ENCODE measurements at places on chromosomes 11 and 22.

GRCh38 chr11:45945397-45945999 lies 23.0 kb downstream of the LARGE2 start:
- no peak for DNase-seq

- no peak for DNase-seq
Observed at GRCh38 chr22:43550672-43551071, 138.9 kb downstream of the MPPED1 start.

DNA sequence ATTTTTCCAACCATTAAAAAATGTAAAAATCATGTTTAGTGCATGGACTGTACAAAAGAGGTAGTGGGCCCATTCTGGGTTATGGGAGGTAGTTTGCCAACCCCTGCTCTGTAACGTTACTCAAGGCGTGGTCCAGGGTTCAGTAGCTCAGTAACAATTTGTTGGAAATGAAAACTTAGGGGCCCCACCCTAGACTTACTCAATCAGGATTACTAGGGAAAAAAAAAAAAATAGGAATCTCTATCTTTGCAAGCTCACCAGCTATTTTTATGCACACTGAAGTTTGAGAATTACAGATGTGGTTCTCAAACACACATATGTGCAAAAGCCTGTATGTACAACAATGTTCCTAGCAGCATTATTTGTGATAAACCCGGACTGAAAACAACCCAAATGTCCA lies 17.3 kb upstream of the LMO2 start:
- no peak for DNase-seq

GRCh38 chr22:30636226-30637077 lies 871 bp downstream of the SLC35E4 start:
- no peak for DNase-seq

GRCh38 chr22:45102896-45103420 lies 60.8 kb upstream of the NUP50 start:
- DNase-seq: no peak

GRCh38 chr11:10358696-10359095 lies 53.8 kb downstream of the ADM start:
- DNase-seq: no peak

DNA sequence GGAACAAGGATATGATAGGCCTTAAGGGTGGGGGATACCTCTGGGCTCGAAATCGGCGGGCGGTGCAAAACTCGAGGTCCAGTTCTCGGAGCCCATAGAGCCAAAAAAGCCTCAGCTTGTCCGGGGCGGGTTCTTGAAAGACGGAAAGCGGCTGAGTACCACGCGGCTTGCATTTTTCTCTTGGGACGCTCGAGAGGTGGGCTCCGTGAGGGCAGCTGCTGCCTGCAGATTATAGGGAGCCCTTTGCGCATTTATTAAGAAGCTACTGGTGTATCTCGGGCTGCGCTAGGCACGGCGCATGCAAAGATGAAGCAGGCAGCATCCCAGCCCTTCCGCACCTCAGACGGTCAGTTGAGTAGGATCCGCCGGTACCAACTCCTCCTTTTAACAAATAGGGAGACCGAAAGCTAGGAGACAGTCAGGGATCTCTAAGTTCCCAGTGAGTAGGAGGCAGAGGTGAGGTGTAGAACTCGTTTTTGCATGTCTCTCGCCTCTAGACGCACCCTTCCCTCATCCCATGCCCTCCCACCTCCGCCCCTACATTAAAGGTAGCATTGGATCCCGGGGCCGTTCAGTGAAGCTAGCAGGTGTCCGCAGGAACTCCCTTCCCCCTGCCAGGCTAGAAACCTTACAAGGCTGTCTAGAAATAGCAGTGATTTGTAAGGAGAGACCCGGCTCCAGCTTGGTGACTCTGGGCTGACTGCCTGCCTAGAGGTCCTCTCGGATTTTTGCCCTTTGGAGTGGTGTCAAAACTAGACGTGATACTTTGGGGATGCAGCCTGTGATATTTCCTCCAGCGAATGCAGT lies 768 bp downstream of the LDHA start:
- no peak for DNase-seq

GRCh38 chr11:19817870-19818269 lies 105.2 kb downstream of the NAV2 start:
- no peak for DNase-seq

- DNase-seq: no peak
Observed at GRCh38 chr11:66006891-66007176, 4.5 kb downstream of the BANF1 start.

DNA sequence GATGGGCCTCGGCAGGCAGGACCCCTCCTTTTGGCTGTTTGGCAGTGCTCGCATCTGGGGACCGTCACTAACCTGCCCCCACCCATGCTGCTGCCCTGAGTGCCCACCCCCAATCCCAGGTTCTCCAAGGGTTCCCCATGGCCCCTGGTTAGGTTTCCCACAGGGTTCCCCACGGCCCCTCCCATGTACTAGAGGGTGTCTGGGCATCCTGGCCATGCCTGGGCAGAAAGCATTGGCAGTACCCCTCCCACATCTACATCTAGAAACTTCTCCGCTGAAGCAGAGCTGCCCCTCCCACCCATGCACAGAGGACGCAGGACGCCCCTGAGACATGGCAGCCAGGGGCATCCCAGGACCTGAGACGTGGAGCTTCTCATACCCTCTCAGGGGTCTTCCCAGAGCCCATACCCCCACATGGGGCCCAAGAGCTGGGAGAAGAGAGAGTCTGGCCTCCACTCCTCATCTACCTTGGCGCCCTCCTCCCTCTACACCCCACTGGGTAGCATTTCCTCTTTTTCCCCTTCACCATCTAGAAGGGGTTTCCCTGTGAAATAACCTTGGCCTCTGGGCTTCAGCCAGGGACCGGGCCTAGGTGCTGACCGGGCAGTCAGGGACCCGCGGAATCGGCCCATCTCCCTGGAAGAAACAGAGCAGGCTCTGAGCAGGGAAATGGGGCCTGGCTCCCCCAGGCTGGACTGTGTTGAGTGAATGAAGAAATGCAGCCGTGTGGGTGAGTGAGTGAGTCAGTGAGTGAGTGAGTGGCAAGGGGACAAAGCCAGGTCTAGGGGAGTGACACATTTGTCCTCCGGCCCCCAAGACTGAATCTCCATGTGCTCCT lies 987.3 kb downstream of the BRD1 start:
- DNase-seq: no peak

DNA sequence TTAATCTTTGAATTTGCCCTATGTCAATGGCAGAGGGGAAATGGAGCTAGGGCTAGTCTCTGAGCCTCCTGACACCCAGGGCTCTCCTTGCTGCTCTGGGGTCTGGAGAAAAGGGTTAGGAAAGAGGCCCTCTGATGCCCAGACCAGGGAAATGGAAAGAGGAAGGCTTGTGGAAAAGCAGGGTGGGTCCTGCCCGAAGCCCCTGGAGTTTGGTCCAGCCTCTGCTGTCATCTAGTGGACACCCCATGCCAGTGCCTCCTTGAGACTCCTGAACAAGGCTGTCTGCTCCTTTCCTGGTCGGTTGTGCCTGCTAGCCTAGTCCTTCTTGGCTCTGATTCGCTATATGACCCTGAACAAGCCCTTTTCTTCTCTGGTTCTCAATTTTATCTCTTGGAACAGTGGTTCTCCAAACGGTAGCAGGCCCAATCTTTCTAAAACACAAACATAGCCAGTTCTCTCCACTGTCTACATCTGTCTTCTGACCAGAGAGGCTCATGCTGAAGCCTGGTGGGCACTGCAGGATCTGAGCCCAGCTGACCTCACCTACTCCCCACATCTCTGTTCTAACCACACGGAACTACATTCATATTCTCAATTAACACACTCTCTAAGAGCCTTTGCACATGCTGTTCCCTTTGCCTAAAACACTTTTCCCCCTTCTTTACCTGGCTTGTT lies 8.8 kb upstream of the PLA2G3 start:
- DNase-seq: no peak

GRCh38 chr11:70556884-70557741 lies 158.8 kb downstream of the CTTN start:
- DNase-seq: no peak

Data from activated naive CD4-positive, alpha-beta T cell (primary cell).